ENCODE measurements at places on chromosomes 1 and 21.

- no peak for DNase-seq
Measured at GRCh38 chr1:79082233-79082632, 75.7 kb upstream of the ADGRL4 start.

GRCh38 chr1:10561497-10561896 lies 86.7 kb downstream of the PEX14 start:
- DNase-seq, result no peak

DNA sequence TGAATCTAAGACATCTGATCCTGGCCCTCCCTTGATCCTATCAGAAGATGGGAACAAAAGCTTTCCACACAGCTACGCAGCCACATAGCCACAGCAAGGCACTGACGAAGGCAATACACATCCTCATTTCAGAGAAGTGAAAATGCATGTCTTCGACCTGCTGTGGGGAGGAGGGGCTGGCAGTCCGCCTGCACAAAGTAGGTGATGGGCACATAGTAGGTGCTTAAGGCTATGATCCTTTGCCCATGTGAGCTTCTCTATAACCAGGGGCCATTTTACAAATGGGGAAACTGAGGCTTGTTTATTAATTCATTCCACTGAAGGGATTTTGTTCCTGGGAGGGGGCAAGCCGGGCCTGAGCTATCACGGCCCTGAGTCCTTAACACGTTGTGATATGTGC lies 94.2 kb downstream of the PAX7 start:
- DNase-seq, result no peak

DNA sequence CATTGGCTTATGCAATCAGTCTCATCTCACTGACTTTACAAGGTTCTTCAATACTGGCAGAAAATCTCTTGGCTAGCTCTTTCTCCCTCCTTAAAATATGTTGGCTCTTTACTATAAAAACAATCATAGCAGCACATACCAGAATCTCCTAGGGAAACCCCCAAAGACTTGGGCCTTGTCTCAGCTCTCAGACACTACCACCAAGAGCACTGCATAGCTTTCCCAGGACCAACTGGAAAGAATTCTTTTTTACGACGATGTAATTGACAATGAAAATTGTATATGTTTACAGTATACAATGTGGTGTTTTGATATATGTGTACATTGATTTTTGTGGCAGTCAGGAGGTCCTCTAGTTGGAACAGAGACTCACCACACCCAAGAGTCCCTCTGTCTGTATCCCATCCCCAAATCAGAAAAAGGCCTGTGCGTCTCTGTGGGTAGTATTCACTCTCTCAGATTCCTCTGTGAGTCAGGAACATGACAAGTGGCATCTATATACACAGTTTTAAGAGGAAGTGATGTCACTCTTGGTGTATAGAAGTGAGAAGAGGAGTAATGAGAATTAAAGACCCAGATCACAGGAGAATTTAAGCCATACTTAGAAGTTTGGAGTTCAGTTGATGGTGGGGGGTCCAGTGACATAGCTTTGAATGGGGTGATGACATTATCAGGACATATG lies 21.1 kb downstream of the SMAP2 start:
- DNase-seq, result peak; percentile 58

GRCh38 chr1:94481473-94481933 lies 60.1 kb downstream of the F3 start:
- DNase-seq, result peak; percentile 41

- no peak for DNase-seq
Measured at GRCh38 chr1:219774386-219774785, 154.0 kb downstream of the SLC30A10 start.

DNA sequence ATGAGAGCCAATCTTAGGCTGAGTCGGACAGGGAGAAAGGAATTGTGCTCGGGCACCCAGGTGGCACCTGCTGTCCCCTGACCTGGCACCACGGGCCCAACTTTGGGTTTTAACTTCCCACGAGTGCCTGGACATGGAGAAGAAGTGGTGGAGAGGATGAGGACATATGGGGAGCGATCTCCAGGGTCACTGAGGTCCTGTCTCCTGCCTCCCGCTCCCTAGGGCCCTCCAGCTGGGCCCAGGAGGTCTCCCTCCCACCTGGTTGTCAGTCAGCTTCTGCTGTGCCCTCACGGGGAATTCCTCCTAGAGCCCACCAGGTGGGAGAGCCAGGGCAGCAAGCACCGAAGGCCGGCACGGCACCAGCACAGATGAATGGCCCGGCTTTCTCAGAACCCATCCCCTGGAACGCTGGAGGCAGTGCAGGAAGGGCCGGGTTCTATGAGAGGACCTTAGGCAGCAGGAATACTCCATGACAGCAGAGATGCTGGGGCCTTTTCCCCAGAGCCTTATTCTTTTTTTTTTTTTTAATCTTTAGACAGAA lies 435.5 kb downstream of the CAMTA1 start:
- DNase-seq, result no peak

- no peak for DNase-seq
Measured at GRCh38 chr1:95138223-95138622, 21.1 kb downstream of the TLCD4 start.

Data from CD4-positive, alpha-beta T cell treated with Interleukin-6 at 100 ng/mL for 8 hours (primary cell).